ENCODE measurements at places on chromosomes 11 and 22.

- no peak for DNase-seq
Measured at GRCh38 chr11:113618360-113618759, 87.7 kb downstream of the TMPRSS5 start.

DNA sequence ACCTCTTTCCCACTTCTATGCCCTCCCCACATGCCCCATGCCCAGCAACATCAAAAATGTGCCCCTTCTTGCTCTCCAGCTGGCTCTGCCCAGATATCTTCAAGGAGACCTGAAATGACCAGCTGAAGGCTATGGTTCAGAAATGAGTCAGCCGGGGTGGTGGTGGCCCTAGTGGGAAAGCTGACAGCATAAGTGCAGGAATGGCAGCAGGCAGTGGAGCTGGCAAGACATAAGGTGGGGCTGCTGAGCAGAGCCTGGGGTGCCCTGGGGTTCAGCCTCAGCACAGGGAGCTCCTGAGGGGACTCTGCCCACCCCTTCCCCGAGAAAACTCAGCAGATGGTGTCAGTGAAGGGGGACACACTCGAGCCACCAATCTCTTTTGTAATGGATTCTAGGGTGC, 593.4 kb downstream of the BUD13 start:
- DNase-seq: no peak

DNA sequence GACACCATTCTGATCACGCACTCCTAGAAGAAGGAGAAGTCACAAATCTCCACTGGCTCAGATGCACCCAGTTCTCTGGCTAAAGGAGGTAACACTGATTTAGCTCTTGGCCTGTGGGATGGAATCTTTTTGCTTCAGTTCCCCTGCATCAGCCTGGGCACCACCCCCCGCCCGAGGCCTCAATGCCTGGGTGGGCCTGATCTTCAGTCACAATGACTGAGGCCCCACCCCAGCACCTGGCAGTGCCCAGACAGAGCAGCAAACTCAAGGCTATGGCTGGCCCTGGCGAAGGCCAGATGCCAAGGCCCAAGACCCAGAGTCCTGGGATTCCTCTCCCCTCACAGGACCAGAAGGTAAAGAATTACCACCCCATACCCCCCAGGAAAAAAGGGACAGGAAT, 5.0 kb downstream of the CYB561A3 start:
- no peak for DNase-seq

DNA sequence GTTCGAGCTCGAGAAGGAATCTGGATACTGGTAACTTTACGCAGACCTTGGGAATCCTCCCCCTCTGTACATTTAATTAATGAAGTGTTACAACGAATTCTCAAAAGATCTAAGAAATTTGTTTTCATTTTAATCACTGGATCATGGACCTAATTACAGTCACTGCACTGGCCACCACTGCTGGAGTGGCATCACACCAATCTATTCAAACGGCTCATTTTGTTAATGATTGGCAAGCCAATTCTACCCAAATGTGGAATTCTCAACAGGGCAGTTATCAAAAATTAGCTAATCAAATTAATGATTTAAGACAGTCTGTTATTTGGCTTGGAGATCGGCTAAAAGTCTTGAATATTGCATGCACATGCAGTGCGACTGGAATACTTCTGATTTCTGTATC, 30.1 kb upstream of the ALDH3B2 start:
- DNase-seq: no peak

GRCh38 chr11:64501500-64502427, 89.3 kb upstream of the SLC22A12 start:
- DNase-seq: no peak

GRCh38 chr11:47593934-47594855, at the start of gene C1QTNF4:
Gene C1QTNF4, minus strand, starts transcription at chr11:47594411. Its CDS starts 3,601 bp downstream, at chr11:47590810.
- no peak for DNase-seq

- no peak for DNase-seq
Measured at GRCh38 chr11:27039873-27040272, 742 bp upstream of the BBOX1 start.

GRCh38 chr11:87425943-87426342, 388.2 kb downstream of the TMEM135 start:
- DNase-seq: no peak

DNA sequence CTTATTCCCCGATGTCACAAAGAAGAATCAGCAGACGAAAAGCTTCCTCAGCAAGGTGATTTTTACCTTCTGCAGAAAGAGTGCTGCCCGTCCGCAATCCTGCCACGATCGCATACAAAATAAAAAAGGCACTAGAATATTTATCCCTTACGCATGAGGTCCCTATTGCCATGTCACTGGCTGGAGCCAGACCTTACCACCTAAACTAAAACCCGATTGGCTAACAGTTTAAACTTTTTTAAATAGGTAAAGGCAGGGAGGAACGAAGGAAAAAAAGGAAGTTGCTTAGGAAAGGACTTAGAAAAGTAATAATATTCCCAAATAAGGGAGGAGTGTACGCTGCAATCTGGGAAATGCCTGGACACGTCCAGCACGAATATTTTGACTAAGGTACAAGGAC, 21.2 kb upstream of the ALDH3B2 start:
- no peak for DNase-seq

DNA sequence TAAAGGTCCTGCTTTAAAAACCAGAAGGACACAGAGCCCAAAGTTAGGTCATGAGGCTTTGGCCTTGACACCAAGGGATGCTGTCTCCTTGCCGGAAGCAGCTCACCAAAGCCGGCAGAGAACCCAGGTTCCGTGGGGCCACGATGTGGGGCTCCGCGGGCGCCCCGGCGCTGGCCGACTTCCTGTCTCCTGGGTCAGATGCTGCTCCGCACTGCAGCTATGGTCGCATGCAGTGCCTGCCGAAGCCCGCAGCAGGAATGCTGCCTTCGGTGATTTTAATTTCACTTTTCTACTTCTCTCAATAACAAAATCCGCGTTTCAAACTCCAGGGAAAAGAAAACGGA, 454 bp upstream of the OTUB1 start:
- DNase-seq: no peak

- DNase-seq: no peak
Measured at GRCh38 chr11:42271306-42271705, 811.9 kb upstream of the LRRC4C start.

- DNase-seq: no peak
Measured at GRCh38 chr11:94884376-94884775, 89.0 kb downstream of the CWC15 start.

GRCh38 chr11:93626038-93626437, 35.4 kb upstream of the CEP295 start:
- no peak for DNase-seq

GRCh38 chr11:13238879-13239514, 38.6 kb upstream of the BMAL1 start:
- no peak for DNase-seq

DNA sequence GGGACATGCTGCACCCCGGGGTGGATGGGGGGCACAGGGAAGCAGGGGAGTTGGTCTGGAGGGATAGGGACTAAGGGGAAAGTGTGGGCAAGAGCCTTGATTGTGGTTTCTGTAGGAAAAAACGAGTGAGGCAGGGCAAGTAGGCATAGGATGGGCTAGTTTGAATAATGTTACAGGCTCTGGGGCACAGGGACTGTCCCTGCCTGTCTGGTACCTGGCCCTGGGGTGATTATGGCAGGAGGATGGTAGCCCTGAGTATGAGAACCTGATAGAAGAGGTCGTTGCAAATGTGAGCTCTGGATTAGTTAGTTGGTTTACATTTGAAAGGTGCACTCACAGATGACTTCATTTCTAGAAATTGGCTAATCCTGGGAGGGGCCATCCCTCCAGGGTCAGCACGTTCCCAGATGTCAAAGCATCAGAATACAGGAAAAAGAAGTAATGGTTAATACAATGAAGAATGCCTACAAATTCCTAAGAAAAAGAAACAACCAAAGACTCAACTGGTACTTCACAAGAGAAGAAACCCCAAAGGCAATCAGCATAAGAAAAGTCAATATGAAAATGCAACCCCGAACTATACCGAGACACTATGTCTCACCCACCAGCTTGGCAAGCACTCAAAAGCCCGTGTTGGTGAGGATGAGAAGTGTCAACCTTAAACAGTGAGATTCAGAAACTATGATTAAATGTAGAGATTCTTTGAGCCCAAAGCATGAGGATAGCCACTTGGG, 11.3 kb upstream of the SMIM38 start:
- DNase-seq: no peak
